Stimulated activated CD4-positive, alpha-beta T cell treated with anti-CD3 and anti-CD28 coated beads, Interleukin-4, amount 100 ng/mL, for 4 hours (primary cell): ENCODE measurements at places on chromosomes 12 and 14.

DNA sequence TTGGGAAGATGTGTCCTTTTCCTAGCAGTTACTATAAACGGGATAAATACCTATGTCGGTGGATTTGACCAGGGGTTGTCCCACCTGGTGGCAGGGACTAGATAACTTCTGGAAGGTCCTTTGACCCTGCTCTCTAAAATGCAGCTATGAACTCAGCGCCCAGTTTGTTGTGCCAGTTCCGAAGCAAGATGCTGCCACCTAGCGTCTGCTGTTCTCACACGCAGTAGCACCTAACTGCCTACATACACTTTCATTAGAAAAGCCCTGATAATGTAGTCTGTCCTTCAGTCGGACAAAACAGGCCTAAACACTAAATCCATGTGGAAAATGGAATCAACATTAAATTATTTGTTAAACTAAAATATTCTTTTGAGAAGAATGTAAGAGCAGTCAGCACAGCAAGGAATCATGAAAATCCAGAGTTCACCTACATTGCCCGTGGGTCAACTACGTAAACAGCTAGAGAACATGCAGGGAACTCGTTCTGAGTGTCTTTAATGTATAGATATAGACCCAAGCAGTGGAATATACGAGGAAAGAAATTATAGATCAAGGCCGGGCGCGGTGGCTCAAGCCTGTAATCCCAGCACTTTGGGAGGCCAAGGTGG, 51.1 kb upstream of the CRACR2A start:
- peak; percentile 66 for DNase-seq

DNA sequence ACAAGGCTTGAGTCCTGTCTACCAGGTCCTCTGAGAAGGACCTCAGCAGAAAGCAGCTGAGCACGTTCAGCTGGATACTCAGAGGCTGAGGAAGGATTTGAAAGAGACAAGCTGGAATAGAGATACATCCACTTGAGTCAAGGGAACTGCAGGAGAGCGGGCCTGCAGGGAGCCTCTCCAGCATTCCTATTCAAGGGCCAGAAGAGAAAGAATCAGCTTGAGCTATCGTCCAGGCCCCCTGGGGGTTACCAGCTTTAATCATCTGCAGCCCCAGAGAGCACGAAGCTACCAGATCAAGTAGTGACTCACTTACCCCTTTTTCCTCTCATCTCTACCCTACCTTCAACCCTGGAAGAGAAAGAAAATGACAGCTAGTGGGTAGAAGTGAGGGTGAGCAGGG, 80.9 kb downstream of the NDUFA12 start:
- no peak for DNase-seq

- DNase-seq: no peak
Observed at GRCh38 chr12:21631367-21631766, 26.3 kb downstream of the LDHB start.

DNA sequence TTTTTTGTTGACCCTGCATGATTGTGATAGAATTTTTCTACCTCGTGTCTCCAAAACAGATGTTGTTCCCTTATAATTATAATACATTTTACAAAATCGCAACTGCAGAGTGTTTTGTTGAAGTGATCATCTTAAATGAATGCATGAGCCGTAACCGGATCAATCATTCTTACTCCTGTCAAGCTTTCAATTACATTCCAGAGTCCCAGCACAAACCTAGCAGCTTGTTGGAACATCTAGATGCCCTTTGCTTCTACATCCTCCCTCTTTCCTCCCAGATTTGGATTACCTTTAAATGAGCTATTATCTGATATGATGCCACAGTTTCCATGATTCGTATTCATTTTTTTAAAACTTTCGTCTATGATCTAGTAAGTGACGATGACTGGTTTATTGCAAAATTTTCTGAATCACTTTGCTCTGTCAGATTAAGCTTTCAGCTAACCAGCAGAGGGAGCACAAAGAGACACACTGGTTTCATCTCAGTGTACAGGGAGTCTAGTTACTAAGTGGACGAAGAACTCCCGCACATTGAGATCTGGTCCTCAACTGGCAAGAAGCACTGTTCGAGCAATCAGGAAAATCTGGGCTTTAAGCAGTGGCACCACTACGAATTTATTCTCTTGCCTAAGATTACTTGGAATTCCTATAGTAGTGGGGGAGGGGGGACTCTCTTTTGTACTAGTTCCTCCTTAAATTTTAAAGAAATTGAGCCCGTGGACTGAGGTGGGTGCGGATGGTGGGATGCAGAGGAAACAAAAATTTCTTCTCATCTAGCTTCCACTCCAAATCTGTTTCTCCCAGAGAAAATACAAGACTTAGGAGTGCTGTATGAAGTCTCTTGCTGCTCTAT, 40.9 kb downstream of the TSHR start:
- peak; percentile 12 for DNase-seq

DNA sequence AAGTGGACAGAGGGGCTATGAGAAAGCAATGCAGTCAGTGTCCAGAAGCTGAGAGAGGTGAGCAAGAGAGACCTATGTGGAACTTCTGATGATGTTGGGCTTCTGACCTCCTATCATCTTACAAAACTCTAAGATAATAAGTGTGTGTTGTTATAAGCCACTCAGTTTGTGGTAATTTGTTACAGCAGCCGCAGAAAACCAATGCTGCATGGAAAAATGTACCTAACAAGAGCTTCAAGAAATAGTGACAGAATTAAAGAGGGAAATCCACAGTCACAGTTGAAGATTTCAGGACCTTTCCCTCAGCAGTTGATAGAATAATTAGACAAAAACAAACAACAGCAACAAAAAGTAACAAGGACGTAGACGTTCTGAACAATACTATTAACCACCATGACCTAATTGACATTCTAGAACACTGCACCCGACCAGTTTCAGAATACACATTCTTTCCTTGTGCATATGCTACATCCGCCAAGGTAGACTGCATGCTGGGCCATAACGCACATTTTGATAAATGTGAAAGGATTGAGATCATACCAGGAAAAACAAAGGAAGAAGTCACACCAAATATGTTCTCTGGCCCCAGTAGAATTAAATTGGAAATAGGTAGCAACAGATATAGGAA, 1.8 kb upstream of the EVL start:
- no peak for DNase-seq

GRCh38 chr14:94536836-94537235, 24.4 kb upstream of the SERPINA4 start:
- DNase-seq: no peak

- no peak for DNase-seq
Observed at GRCh38 chr12:58809064-58809607, 111.2 kb downstream of the LRIG3 start.

DNA sequence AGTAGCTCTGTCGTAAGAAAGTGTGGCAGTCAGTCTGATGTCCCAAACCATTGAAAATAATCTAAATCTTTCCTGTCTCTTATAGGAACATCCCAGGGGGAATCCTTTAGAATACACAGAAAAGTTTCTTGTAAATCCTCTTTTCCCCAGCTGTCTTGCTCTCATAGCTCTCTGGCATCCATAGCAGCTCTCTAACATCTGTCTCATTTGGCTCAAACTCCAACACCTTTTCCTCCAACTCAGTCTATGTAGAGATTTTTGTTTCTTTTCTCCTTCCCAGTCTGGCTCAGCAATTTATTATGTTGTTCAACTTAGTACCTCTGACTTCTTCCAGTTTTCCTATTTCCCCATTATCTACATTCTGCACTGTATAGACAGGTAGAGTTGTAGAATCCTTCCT, 84.4 kb upstream of the NEDD1 start:
- DNase-seq: no peak

DNA sequence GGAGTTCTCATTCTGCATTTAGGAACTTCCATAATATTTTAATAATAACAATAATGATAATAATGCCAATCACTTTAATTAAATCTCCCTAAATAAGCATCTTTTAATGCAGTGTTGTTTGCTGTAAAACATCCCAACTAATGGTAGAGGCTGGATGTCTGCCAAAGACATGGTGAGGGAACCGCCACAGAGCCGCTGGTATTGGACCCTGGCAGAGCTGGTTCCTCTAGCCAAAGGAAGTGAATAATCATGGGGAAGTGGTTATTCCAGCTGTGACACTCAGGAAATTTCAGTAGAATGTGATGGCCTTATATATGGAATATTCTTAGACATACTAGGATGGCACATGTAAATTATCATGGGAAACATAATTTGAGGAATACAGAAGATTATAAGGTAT, 483.3 kb downstream of the ZFP36L1 start:
- DNase-seq: no peak

GRCh38 chr12:52848661-52849255, at the start of gene KRT78:
Gene KRT78 (minus strand): TSS chr12:52848994. CDS start chr12:52848930, 64 bp downstream.
- DNase-seq: no peak

GRCh38 chr14:76541594-76542219, 165.8 kb downstream of the ESRRB start:
- DNase-seq: no peak

- no peak for DNase-seq
Observed at GRCh38 chr14:78863143-78863542, 693.0 kb downstream of the NRXN3 start.

GRCh38 chr14:98189511-98189910, 1082.5 kb downstream of the BCL11B start:
- DNase-seq: no peak

DNA sequence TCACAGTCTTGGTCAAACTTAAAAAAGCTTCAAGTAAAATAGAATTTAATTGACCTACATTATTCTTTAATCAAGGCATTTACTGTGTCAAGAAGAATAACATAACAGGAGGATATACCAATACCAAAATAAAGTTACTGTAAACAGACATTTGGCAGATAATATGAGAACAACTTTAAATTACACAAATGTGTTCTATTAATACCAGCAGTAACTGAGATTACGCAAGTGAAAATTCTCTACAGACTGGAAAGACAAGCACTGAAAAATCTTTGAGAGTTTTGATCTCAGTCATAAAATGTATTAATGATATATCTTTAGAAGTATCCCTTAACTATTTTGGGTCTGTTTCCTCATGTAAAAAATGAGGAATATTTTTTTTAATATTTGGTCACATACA, 169.2 kb upstream of the SOX5 start:
- no peak for DNase-seq

DNA sequence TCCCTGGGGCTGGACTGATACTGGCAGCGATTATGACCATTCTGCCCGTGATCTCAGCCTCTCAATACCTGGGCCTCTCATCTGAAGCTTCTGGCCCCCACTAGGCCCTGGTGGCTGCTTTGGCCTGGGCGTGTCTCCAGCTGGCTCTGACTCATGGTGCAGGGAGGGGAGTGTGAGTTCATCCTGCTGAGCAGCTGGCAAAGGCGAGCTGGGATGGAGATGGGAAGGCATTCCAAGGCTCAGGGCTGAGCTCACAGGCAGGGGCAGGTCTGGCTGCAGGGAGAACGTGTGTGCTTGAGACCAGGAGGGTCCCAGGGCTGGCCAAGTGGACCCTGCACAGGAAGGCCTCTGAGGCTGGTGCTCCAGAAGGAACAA, 221.8 kb downstream of the TMEM121 start:
- no peak for DNase-seq

- DNase-seq: no peak
Observed at GRCh38 chr14:100391724-100392123, 68.6 kb downstream of the SLC25A47 start.

- DNase-seq: no peak
Observed at GRCh38 chr12:132872975-132873421, 14.4 kb downstream of the CHFR start.

DNA sequence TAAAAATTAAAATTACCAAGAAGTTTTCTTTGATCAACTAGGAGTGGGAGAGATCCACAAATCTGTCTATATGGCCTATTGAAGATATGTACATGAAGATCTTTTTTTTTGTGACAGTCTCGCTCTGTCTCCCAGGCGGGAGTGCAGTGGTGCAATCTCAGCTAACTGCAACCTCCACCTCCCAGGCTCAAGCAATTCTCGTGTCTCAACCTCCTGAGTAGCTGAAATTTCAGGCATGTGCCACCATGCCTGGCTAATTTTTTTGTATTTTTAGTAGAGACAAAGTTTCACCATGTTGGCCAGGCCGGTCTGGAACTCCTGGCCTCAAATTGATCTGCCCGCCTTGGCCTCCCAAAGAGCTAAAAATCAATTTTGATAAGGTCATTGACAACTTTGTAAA, 4.6 kb upstream of the NFATC4 start:
- DNase-seq: no peak

DNA sequence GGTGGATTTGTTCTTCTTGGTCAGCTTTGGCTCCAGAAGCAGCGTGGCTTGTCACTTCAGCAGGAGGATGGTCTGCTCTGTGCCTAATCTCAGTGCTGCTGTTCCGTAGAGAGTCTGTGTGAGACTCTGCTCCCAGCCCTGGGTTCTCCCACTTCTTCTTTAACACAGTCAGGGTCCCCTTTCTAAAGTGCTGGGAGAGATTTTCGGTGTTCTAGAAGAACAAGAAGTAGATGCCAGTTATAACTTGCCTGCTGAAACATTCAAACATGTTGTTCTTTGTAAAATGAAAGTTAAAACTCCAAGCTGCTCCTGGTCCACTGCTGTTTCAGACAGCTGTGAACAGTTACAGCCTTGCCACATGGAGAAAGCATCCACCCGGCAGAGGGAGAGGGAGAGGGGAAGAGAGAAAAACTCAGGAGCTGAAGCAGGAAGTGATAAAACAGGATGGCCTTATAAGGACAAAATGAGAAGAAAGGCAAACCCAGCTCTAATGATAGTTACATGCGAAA, 55.2 kb upstream of the CERS5 start:
- DNase-seq: no peak

GRCh38 chr14:93095742-93096510, 19.8 kb downstream of the ITPK1 start:
- DNase-seq: no peak

DNA sequence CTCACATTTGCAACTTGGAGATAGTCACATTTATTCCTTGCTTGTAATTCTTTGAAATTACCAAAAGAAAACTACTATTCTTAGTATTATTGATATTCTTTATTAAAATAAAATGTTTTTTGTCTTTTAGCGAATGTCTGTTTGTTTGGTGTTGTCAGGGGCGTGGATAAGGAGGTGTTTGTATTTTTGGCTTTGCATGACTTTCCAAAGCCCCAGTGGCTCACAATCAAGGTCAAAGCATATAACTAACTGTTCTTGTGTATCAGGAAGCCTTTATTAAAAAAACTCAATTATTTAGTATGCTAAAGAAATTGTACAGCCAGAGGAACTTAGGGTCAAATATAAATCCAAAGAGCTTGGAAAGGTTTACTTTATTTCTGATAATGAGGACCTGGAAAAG, 17.9 kb downstream of the GPHB5 start:
- no peak for DNase-seq

DNA sequence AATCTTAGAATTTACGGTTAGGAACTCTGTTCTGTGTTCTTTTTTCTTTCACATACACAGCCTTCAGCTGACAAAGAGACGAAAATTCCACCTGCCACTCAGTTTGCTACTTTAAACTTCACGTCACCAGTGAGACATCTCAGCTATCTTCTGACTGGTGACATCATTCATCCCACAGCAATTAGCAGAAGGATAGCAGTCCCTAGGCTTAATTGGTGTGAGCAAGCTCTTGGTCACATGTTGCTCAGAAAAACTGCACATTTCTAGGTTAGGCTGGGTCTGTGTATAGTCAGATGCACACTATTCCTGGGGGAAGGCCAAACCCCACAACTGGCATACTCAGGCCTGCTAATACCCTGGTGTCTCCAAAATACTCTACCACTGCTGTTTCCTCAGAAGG, 23.9 kb downstream of the SLC7A7 start:
- no peak for DNase-seq

GRCh38 chr12:131041216-131041967, 87.7 kb downstream of the ADGRD1 start:
- no peak for DNase-seq

- DNase-seq: peak; percentile 13
Observed at GRCh38 chr14:39368261-39368959, 63.8 kb downstream of the FBXO33 start.
